ENCODE measurements at places on chromosomes 3 and 15.

DNA sequence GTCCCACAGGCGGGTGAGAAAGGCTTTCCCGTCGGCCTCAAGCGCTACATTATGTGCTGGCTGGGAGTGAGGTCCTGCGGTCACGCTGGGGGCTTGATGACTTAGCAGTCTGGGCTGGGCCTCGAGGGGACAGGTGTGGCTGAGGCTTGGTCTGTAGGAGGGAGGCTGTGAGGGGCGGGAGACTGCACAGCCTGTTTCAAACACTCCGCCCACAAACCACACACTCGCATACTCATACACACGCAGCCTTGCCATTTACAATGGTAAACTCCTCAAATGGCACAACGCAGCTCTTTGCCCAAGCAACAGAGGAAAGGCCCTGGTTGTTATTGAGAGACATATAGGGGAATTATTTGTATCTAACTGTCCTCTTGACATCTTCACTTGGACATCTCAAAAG, 32.4 kb upstream of the RASGRF1 start:
- DNase-seq, result no peak

DNA sequence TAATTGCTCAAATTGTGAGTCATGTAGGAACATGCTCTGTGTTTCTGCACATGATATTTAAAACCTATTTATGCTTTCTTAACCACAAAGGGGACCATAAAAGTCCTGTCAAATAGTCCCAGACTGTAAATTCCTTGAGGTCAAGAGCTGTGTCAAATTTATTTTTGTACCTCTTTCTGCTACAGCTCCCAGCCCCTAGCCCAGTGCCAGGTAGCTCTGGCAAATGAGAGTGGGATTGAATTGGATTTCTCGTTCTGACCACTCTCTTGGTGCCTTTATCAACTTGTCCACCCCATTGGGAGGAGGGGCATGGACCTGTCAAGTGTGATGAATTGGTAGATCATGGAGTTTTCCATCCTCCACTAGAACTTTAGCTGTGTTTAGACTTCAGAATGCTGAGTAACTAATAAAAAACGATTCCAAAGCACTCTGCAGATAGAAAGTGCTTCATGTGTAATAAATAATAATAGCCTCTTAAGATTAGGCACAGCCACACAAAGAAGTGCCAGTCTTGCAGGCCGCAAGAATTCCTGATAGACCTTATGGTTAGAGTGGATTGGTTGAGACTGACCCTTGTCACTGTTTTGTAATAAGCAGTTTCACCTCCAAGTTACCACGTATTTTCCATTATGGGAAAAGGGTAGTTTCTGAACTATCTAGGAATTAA, 120.4 kb downstream of the LPP start:
- peak; percentile 33 for DNase-seq

- peak; percentile 45 for DNase-seq
These were observed 657 bp downstream of the PATL2 start for GRCh38 chr15:44710236-44711095.

DNA sequence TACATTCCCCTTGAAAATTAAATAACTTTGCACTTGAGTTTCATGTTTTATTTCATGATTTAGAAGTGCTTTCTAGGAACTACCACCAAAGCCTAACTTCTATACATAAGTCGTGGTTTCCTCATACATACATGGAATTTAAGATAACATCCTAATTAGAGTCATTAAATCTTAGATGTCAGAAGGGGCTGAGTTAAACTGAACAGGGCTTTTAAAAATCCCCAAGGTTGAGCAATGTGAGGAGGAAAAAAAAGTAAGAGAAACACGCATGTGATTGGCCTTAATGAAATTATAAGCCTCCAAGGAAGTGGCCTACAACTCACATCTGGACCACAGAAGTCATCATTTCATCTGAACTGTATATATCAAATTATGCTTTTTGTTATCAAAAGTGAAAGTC, 303.1 kb upstream of the SEMA6D start:
- DNase-seq, result no peak

DNA sequence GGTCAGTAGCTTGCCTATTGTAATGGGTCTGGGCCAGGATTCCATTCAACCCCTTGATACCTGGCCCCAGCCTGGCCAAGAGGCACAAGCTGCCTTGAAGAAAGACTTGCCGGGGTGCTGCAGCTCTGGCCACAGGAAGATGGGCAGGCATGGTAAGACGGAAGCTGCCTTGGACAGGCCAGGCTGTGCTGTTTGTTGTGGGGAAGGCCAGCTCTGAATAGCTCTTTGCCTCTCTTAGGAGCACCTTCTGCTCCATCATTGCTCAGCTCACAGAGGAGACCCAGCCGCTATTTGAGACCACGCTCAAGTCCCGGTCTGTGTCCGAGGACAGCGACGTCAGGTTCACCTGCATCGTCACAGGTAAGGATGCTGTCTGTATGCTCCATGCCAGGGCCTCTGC, 10.1 kb downstream of the ALPK3 start:
- no peak for DNase-seq

DNA sequence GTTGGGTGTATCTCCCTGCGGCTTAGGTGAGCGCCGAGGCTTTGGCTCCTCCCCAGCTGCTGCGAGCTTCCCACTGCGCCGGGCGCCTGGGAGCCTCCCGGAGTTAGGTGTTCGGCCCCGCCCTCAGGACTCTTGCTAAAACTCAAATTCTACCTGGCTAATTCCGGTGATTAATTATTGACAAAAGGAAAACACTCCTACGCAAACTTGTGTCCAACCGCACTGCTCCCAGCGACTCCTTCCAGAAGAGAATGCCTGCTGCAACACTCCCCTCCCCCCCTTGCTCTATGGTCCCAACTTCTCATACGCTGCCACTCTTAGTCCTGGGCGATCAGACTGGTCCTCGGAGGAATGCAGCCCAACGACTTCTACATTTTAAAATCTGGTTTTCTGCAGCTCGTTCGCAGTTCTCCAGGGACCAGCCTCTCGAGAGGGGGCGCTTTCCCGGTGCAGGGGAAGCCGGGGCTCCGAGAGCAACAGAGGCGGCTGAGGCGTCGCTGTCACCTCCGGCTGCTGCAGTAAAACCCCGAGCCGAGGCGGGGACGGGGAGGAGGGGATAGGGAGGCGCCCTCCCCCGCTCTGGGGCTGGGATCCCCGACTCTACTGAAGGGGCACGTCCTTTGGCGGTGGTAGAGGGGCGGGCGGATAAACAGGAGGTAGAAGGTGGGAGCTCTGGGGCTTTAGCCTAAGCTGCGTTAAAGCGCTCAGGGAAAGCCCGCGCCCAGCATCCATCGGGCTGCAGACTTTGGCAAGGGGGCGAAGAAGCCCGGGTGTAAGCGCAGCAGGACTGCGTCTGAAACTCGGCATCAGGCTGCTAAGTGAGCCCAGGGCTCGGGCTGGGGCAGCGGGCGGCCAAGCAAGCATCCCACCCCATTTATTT, at the start of gene SPTSSB:
Gene SPTSSB, minus strand, starts transcription at position 77 of the 880 bp plus-strand sequence. CDS start 25,194 bp downstream, outside the sequence.
- DNase-seq, result peak; percentile 18

DNA sequence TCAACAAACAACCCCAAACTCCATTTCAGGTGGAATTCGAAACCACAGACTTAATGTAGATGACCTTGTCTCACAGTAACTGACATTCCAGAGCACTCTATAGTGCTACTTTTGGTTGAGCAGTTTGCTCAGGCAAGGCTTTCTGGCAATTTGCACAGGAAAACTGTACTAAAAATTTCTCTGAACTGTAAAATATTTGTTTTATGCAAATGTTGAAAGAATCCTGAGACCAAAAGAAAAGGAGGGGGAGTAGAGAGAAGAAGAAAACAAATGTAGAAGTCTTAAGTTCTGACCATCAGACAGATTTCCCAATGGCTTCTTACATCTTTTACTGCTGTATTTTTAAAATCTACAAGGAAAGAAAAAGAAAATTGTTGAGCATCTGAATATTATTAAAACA, 53.5 kb downstream of the DTWD1 start:
- peak; percentile 36 for DNase-seq

DNA sequence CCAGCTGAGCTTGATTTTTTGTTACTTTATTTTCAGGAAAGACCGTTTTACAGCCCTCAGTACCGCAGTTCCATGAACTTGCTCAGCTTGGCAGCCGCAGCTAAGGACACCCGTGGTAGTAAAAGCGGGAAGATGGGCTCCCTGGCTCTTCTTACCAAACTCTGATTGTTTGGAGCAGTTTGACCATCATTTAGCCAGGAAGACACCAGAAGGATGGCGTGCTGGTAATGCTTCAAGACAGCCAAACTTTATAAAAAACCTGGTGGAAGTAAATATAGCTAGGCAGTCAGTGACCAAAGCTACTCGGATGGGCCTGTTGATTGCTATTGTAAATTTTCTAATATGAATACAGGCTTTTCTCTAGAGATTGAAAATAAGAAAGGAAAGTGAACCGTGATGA, 28.9 kb downstream of the POLR2M start:
- no peak for DNase-seq

DNA sequence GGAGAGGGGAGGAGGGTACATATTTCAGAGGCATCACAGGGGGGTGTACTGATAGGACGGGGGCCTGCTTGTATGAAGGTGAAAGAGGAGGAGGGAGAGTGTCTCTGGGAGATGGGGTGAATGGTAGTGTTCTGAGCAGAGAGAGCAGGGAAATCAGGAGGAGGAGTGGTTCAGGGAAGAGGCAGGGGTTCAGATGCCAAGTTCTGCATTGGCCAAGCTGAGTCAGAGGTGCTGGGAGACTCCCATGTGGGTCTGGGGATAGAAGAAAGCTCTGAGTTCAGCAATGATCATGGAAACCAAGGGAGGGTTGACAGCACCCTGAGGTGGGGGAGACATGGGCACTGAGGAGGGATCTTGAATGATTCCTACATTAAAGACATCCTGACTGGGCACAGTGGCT, 3.0 kb downstream of the CYP8B1 start:
- no peak for DNase-seq

DNA sequence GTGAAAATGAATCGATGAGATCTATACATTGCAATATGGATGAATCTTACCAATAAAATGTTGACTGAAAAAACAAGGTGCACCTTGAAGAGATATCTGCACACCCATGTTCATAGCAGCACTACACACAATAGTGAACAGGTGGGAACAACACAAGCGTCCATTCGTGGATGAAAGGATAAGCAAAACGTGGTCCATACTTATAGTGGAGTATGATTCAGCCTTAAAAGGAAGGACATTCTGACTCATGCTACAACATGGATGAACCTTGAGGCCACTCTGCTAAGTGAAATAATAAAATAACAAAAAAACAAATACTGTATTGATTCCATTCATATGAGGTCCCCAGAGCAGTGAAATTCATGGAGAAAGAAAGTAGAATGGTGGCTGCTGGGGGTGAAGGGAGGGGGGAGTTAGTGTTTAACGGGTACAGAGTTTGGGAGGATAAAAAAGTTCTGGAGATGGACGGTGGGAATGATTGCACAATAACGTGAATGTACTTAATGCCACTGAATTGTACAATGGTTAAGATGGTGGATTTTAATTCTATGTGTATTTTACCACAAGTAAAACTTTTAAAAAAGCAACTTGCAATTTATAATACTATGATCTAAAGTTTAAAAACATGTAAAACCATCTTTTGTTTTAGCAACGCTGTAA, 35.6 kb downstream of the IQSEC1 start:
- no peak for DNase-seq

GRCh38 chr15:27176785-27177406, 205.9 kb downstream of the GABRG3 start:
- DNase-seq, result no peak

DNA sequence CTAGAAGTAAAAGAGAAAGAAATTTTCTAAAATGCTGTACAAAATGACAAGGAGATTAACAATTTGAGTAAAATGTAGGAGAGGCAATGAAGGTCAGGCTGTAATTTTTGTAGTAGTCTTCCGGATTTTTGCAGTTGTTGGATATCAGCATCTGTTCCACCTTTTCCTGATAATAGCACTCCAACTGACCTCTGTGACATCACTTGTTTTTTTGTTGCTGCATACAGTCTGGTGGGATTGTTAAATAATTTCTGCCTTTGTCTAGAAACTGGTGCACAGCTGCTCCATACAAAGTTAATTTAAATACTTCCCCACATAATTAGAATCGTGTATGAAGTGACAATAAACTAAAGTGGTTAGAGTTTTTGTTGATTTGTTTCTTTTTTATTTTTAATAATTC, 731.4 kb downstream of the PLOD2 start:
- no peak for DNase-seq

- no peak for DNase-seq
These were observed 7.4 kb downstream of the STARD9 start for GRCh38 chr15:42582569-42583375.

DNA sequence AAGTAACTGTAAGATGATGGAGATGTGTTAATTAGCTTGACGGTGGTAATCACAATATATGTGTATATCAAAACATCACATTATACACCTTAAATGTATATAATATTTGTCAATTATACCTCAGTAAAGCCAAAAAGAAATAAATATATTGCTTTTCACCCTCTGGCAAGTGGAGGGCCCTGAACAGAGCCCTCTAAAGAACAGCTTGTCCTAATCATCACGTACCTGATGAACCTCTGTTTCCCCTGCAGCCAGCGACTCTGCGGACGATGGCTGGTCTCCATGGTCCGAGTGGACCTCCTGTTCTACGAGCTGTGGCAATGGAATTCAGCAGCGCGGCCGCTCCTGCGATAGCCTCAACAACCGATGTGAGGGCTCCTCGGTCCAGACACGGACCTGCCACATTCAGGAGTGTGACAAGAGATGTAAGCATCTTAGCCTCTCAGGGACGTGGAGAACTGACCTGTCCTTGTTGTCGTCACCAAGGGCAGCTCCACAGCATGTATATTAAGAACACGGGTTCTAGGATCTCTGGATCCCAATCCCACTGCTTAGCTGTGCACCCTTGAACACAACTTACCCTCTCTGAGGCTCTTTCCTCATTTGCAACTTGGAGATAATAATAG, 6.3 kb downstream of the THBS1 start:
- DNase-seq, result no peak

GRCh38 chr3:96869316-96869715, 54.9 kb downstream of the EPHA6 start:
- no peak for DNase-seq

- no peak for DNase-seq
These were observed 458.5 kb downstream of the AGBL1 start for GRCh38 chr15:86538141-86538540.

DNA sequence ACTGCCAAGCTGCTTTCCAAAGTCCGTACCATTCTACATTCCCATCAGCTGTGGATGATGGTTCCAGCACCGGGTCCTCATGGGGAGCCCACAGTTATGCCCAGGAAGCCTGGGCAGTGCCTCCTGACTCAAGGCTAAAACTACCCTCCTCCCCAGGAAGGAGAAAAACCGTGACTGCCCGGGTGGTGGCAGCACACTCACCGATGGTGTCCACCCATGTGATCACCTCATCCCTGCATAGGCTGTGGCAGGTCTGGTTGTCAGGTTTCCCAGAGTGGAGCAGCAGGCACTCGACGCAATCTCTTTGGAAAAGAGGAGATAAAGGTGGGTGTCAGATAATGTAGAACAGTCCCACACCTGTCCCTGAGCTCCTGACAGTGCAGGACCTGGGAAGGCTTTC, 38.6 kb downstream of the UMPS start:
- DNase-seq, result no peak

GRCh38 chr15:90031231-90031791, 30.2 kb downstream of the ZNF710 start:
- DNase-seq, result peak; percentile 90

Data from cardiac fibroblast (primary cell).